Renal cortical epithelial cell (primary cell): ENCODE measurements at places on chromosomes 11 and 22. TPM values are rescaled to one million over a fixed set of nuclear protein-coding genes. Genes with fewer than 3 reads are reported as not detected.

The GRAMD4 gene
- total RNA-seq, result 55.1 and 121 TPM in 2 replicates

The NLRP6 gene
- not detected in 2 replicates for total RNA-seq

The MS4A3 gene
- not detected in 2 replicates for total RNA-seq

The OR51S1 gene
- total RNA-seq, result not detected in 2 replicates

The AMOTL1 gene
- 32.6 and 51.2 TPM in 2 replicates for total RNA-seq

The AQP11 gene
- total RNA-seq, result 2.1 and 3.8 TPM in 2 replicates

The CLP1 gene
- total RNA-seq, result 20.3 and 34.6 TPM in 2 replicates

The RFPL1 gene
- total RNA-seq, result not detected in 2 replicates

The GLYATL2 gene
- 0.20 and 2.1 TPM in 2 replicates for total RNA-seq

The ROBO4 gene
- total RNA-seq, result 0.85 and 4.2 TPM in 2 replicates

The HOATZ gene
- total RNA-seq, result not detected in 2 replicates
